ENCODE measurements at places on chromosomes 6 and 20.
A peak's percentile ranks its signal among the peaks of the same experiment; 100 is the strongest.

DNA sequence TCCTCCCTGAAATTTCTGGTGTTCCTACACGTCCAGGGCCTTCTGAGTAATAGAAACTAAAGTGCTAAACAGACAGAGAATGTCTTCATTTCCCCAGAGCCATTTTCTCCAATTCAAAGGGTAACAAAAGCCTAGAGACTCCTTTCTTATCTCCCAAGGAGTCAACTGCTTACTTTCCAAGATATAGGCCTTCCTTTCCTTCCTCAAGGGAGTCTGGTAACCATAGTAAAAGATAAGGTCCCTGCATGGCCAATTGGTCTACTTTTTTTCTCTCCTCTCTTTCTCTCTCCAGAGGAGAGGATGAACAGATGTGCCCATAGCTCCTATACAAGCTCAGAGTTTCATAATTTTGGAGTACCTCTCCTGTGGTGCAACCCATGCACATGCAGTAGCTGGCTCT lies 185.7 kb downstream of the ASCC3 start:
- no peak for DNase-seq

GRCh38 chr6:127464881-127465459 lies 5.8 kb upstream of the KIAA0408 start:
- DNase-seq, result peak; percentile 44

DNA sequence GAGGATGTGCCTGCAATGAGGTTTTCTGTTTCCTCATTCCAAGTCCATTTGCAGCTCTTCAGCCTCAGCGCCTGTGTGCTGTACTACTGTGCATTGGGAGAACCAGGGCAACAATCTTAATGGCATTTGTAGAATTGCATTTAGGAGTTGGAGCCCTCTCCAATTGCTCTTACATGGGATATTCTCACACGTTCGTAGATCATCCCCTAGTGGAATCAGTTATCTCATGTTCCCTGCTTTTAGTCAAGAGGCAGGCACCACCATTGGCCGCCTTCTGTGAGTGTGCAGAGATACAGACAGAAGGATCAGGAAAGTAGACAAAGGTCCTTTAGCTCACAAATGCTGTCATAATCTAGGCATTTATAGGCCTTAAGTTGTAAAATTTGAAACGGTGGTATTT lies 84.2 kb upstream of the RGS17 start:
- no peak for DNase-seq

GRCh38 chr6:96563853-96564252 lies 925 bp downstream of the FHL5 start:
- no peak for DNase-seq

DNA sequence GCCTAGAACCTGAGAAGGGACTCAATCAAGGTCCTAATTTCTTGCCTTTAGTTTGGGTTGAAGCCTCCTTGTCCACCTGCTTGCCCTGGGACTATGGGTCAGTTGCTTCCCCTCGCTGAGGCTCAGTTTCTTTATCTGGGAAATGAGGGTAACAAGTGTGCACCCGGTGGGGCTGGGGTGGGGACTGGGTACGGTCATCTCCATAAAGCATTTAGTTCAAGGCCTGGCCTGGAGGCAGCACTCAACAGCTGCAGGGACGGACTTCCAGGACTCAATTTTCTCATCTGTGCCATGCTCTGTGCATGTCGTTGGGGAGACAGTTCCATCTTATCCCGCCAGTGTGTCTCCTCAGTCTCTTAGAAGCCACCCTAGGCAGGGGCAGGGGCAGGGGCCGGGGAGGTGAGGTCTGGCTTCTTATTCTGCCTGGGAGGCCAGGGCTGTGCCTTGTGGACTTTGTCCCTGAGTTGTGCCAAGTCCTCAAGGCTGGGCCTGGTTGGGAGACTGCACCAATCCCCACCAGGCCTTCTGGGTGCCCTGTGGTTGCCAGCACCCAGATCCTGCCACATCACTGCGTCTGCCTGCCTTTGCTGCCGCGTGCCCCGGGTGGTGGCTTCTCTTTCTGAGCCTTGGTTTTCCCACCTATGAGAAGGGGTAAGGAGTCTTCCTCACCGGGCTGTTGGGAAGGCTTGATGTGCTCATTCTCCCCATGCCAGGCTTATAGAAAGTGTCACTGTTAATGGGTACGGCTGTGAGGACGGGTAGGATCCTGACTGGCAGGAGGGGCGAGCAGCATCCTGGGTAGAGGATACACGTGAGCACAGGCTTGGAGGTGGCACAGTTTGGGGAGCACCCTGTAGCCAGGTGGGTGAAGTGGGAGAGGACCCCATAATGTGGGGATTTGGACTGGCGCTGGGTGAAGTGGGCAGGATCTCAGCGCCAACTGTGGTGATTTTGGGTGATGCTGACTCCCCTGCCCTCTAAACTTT lies 8.6 kb downstream of the SRC start:
- DNase-seq, result no peak

DNA sequence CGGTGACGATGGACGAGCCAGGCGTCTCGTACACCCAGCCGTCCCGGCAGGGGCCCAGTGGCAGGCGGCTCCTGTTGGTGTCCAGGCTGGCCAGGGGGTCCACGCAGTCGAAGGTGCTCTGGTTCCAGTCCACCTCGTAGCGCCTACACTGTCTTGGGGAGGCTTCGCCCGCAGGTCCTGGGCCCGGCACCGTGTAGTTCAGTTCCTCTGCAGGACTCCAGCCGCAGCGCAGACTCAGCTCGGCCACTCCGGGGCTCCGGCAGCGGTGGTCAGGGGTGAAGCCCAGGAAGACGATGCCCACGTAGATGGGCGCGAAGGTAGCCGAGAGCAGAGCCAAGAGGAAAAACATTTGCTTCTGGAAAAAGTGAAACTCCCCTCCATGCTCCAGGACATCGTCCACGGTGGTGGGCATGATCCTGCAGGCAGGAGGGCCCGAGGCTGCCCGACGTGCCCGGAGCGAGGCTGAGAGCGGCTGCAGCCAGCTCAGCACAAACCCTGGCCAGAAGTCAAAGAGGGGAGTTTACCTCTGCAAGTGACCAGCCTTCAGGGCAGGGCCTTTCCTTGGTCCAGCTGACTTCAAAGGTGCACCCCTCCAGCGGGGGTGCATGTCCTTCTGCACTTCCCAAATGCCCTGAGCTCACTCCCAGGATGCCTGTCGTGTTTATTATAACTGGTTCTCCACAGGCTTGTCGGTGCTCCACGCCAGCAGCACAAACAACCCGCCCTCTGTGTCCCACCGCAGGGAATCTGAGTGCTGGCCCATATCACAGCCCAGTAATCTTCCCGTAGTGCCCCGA lies at the start of gene SLC22A2:
TSS of gene SLC22A2 (minus strand) at position 476 of the 797 bp plus-strand sequence. CDS start at position 412, 64 bp downstream.
- DNase-seq, result no peak

- no peak for DNase-seq
Measured at GRCh38 chr6:170205126-170205525, 85.8 kb downstream of the DLL1 start.

DNA sequence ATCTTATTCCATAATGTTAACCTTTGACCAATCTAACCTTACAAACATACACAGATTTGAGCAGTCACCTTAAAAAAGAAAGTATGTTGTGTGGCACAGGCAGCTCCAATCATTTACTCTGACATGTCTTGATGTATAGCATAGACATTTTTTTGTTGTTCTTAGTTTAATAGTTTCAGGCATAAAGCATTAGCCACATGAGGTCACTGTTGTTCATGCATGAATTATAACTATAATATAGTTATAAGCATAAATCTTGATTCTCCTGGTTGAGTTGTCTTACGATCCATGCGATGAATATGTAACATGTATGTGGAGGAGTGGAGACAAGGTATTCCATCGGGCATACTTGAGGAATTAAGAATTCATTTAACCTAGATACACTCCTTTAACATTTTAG lies 26.1 kb upstream of the NKAIN2 start:
- no peak for DNase-seq

DNA sequence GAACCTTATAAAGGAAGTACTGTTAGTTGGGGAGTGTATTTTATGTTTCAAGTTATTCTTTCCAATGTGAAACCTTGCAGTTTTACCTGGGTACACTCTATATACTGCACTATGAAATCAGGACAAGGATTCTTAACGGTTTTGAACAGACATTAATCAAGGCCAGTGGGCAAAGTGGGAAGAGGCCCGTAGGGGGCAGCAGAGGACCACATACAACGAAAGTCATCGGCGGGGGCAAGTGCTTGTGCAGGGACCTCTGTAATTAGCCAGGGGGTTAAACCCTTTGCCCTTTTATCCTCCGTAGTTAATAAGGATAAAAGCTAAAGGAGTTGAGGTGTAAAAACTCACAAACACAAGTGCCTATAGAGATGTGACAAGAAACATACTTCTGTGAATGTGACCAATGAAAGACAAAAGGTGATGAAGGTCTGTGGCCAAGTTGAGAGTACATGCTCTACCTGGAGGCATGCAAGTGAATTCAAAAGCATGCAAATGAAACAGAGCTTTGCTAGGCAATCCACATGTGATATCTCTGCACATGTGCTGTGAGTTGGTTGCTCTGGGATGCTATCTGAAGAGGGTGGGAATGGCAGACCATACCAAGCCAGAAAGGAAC lies 392.7 kb upstream of the MAN1A1 start:
- DNase-seq, result peak; percentile 35
